ENCODE measurements at places on chromosomes 4 and X.
A peak's percentile ranks its signal among the peaks of the same experiment; 100 is the strongest.

DNA sequence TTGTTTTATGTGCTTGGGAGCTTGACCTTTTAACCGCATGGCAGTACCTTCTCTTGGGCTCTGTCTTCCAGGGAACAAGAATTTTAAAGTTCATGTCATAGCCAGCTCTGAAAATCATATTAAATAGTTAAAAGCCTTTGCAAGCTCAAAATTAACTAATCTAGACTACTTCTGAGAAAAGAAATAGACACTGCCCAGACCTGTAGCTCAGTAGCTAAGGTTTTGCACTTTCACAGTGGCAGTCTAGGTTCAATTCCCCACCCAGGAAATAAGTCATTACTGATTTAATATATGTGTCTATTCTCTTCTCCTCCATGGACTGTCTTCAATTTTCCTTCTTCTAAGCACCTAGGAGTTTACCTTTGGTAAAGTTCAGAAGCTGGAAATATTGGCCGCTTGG lies 27.4 kb downstream of the HSD17B11 start:
- DNase-seq: no peak

DNA sequence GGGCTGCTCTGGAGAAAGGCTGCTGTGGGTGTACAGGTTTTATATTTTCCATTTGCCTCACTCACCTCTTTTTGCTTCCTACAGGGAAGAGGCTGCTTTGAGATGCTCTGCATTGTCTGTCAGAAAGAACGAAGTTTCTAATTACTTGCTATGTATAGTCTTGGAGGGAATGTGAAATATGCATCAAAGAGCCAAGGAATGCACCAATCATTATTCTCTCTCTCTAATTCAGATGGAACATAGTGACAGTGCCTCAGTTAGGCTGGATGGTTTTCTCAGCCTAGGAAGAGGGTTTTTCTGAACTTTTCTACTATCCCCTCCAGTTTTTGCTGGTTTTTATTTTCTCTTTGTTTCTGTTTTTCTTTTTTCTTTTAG lies 106.8 kb upstream of the SLC4A4 start:
- DNase-seq: no peak

- peak; percentile 52 for DNase-seq
Measured at GRCh38 chrX:38754102-38754790, 47.0 kb upstream of the MID1IP1 start.

DNA sequence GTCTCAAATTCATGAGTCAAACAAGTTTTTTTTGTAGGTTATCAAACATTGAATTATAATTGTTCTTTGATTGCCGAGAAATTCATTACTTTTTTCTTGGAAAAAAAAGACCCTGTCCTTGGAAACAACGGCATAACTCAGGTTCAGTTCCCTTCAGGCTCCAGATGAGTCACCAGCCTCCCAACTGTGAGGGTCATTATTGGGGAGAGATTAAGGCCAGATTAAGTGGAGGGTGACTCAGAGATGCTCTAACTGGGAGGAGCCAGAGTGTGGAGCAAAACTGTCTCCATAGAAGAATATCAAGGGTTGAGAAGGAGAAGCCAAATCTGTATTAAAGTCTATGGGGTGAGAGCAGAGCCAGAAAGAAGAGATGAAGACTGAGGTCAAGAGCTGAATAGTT lies 9.6 kb downstream of the ADGRG4 start:
- no peak for DNase-seq

DNA sequence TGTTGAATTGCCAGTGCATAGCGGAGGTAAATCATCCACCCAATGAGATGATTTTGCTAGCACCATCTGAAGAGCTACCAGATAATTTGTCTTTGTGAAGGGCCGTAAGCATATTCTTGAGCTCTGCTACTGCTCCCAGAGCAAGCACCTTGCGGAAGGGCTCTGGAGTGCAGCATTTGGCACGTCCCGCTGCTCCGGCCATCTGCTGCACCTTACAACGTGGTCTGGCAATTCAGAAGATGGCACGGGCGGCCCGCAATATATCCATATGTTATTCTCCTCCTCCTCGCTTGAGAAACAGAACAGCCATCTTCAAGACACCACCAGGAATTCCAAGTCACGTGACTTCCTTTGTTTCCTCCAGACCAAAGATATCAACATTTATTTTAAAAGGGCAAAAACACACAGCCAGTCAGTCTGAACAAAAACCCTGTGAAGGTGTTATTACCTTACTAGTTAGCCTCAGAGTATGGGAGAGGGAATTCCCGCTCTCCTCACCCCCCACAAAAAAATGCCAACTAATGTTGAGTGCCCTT lies 1095.7 kb upstream of the TENM3 start:
- DNase-seq: no peak

DNA sequence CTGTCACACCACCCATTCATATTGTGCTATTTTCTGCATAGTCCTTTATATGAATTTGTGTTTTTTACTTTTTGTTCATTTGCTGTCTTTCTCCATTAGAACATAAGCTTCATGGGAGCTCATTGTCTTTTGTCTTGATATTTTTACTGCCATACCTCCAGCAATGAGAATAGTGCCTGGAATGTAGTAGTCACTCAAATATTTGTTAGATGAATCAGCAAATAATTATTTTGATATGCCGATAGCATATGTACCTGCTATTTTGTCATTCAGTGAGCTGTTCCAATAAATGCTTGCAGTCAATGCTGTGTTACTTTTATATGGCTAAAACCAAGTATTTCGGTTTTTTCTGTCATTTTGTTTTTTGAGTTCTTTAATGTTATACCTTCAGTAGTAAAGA lies 43.5 kb upstream of the SLC25A31 start:
- no peak for DNase-seq

DNA sequence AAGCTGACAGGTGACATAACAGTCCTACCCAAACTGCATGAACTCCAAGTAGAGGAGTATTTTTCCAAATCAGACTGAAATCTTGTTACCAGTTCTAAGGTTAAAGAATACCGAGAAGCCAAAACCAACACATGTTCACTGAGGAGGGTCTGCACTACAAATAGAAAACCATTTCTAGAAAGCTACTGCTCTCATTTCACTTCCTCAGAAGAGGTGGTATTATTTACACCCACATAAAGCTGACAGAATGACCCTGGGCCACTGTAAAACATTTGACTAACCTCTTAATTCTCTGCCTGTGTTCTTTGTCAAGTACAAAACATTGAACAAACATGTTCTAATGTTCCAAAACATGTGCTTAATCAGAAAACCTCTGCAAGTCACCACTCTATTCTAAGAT lies 95.8 kb downstream of the IQCM start:
- no peak for DNase-seq

DNA sequence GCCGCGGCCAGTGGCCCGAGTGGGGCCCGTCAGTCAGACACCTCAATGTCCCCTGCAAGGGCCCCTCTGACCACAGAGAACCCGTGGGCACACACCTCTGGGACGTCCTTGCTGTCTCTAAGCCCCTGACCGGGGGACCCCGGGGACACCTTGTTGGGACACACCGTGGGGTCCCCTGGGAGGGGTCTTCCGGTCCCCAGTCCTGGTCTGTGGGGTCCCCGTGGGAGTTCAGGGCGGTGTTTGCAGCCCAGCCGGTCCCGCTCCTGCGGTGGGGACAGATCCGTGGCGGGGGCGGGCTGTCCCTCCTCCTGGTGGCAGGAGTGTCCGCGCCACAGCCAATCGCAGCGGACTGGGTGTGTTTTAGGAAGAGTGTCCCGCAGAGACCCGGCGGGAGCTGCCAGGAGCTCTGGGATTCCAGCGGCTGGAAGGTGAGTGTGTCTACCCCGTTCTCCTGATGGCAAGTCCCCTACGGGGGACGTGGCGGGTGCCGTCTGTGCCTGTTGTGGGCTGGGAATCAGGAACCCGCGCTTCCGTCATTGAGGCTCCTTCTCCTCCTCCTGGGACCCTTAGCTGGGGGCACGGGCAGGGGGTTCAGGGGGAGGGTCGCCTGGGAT lies 5.1 kb upstream of the PLCXD1 start:
- DNase-seq: peak; percentile 61

- peak; percentile 25 for DNase-seq
Measured at GRCh38 chr4:174523025-174523693, 871 bp upstream of the HPGD start.

DNA sequence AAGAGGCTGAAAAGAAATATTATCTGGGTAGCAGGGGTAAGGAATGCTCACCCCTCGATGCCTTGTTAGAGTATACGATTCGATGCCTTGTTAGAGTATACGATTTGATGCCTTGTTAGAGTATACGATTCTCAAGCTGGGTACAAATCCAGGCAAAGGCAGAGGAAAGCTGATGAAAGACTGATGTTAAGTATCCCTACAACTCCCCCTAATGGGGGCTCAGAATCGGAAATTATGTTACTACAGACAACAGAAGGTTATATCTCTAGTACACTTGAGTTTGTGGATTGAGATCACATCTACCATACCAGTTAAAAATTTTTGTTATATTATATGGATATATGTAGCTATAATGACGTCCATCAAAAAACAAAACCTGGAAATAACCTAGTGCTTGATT lies 4.8 kb downstream of the LRRC66 start:
- DNase-seq: no peak

- DNase-seq: no peak
Measured at GRCh38 chr4:139576219-139576618, 20.2 kb upstream of the SETD7 start.

DNA sequence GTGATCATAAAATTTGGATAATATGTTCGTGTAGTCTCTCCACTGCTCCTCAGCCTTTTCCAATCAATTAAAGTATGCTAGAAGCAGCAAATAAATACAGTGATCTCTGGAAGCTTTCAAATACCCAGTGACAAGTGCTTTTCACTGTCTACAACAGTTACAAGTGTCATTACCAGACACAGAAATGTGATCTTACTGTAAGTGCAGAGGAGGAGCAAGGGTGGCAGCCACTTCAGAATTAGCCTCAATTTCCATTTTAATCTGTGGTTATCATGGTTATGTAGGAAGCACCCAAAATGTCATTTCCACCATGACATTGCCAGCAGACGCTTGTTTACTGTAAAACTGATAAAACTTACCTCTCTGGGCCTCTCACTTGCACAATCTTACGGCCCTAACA lies 133.9 kb upstream of the ADAMTS3 start:
- DNase-seq: no peak

DNA sequence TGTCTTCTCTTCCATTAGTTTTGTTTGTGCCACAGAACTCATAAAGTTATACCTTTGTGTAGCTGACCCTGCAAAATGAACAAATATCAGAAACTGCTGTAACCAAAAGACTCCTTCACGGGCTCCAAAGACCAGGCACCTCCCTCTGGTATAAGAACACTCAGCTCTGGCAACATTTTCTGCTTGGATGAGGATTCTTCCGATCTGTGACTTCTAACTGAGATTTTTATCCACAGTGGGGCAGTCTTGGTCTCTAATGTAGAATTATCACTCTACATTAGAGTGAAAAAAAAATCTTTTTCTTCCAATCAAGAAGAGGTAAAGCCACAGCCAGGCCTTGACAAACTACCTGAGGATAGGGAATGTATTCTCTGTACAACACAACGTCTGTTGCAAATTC lies 38.5 kb upstream of the PRSS48 start:
- DNase-seq: no peak

DNA sequence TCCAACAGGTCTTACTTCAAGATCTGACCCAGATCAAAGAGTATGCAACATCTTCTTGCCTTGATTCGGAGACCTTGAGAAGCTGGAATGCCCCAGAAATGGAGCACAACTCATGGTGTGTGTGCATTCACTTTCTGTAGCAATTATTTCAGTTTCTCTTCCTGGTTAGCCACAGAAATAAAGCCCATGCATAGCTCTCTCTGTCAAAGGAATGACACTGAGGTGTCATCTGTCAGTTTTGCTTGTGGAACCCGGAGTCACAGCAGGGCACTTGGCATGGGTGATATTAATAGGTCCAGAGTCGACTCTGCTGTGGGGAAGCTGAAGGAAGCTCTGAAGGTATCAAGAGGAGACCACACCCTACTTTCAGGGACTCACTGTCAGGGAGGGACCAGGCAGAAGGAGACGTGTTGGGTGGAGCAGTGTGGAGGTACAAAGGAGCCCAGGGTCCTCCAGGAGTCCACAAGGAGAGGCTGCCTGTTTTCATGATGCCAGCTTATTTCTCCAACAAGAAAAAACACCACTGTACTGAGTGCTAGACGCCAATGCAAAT lies 10.7 kb downstream of the CLNK start:
- DNase-seq: no peak

- no peak for DNase-seq
Measured at GRCh38 chr4:76634220-76634619, 199.2 kb downstream of the SHROOM3 start.

DNA sequence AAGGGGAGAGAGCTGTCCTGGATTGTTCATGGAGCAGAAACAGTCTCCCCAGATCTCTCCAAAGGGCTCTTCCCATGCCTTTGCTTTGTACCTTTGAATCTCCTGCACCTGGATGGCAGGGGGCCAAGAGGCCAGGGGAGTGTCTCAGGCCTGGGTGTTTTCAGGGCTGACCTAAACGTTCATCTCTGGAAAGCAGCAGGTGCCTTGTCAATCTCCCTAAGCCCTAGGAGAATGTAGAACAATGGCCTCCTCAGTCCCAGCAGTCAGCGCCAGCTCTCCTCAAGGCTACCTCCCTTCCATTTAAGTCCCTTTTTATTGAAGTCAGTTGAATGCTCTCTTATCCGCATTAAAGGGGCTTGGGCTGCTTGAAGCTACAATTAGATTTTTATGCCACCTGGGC lies 31.2 kb upstream of the NSUN7 start:
- DNase-seq: no peak

DNA sequence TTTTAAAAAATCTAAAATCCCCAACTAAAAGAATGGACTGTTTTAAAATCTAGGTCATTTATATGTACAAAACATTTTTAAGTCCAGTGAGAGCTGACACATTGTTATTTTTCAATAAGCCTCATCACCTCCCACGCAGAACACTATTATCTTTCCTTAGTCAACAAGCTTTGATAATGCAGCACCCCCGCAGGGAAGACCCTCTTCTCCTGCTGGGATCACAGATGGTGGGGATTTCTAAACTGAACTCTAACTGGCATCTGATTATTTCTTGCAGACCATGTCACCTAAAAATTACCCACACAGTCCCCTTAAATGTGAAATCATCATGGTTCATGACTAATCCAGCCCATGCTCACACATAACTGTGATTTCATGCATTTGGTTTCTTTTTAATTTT lies 11.6 kb downstream of the SYTL4 start:
- DNase-seq: no peak

DNA sequence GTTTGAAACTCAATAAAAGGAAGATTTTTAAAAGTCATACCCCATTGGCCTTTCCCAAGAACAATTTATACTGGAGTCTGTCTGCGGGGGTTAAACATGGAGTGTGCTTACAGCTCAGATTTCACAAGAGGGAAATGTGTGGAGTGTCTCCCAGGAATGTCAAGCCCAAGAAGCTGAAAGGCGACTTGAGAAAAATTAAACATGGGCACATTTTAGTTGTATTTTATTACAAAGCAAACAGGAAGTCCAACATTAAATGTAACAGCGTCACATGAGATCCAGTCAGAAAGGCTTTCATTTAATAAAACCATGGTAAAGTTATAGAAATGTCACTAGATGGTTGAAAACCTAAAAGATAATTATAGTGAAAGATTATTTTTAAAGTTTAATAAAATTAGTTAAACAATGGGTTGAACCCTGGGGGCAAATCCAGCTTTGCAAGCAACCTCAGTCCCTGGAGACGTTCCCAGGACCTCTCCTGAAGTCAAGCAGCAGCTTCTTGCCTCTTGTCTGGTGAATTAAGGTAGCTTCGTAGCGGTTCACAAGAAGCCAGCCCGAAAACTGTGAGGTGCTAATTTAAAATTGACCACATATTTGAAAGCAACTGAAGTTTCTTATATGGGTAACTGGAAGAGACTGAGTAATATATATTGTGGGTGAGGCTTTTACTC lies 168.4 kb upstream of the EDNRA start:
- DNase-seq: no peak

Data from inflammatory macrophage treated with lipopolysaccharide for 1 hour (primary cell).